ENCODE measurements at places on chromosomes 12 and 14.

GRCh38 chr12:94092516-94093241 is 55.7 kb upstream of the PLXNC1 start:
- DNase-seq = no peak

GRCh38 chr14:81485781-81486180 is 47.9 kb downstream of the SEL1L start:
- DNase-seq = no peak

DNA sequence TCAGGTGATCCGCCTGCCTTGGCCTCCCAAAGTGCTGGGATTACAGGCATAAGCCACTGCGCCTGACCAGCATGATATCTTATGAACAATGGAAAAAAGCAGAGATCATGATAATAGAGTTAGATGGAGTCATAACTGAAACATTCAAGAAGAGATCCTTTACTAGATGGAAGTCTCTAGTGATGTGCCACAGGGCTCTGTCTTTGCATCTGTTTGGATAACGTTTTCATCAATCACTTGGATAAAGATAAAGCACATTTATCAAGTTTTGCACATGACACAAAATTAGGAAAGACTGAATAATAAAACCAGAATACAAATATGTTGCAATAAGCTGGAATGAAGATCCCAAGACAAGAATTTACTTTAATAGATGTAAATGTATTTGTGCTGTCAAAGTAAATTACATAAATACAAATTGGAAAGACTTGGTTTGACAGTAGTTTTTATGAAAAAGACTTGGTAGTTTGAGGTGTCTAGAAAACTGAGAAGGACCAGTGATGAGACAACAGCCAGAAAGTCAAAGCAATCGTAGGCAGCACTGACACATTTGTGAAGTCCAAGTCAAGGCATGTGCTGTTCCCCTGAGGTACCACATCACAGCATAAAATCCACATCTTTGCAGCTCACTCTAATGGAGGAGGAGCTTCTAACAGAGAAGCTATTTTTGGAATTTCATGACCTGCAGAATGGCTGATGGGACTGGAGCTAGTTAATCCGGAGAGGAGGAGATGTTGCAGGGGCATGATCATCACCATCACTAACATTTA is 28.5 kb downstream of the GPRC5A start:
- no peak for DNase-seq

GRCh38 chr12:123973552-123974341 is 732 bp downstream of the ZNF664 start:
- no peak for DNase-seq

DNA sequence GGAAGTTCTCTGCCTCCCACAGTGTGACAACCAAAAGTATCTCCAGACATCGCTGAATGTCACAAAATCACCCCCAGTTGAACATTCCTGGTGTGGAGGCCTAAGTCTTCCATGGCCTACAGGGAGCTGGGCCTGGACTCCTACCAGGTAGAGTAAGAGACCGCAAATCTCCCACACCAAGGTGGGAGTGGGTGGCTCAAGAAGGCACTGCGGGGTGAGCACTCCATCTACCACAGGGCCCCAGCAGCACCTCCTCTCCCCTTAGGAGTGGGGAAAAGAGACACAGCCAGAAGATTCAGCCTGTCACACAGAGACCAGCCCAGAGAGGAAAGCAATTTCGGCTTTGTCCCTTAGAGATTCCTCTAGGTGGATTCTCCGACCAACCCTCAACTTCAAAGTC is 25.5 kb downstream of the LRTM2 start:
- no peak for DNase-seq

DNA sequence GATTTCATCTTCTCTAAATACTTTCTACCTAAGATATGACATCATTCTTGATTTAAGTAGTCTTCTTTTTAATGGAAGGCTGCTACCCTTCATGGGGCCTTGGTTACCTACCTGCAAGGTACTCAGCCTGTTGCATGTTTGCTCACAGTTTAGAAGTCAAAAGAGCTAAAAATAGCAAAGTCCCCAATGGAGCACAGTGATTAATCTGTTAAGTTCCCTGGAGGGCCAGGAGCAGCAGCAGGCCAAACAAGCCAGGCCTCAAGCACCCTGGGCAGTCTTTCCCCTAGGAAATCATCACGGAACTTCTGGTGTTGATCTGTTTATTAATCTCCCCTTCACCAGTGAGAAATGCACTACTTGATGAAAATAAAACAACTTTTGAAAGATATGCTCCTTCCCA is 24.0 kb upstream of the SLC8A3 start:
- DNase-seq = no peak
